ENCODE measurements at places on chromosomes 4 and X.

- peak; percentile 8 for DNase-seq
Observed at GRCh38 chr4:42555828-42556227, 101.1 kb downstream of the ATP8A1 start.

DNA sequence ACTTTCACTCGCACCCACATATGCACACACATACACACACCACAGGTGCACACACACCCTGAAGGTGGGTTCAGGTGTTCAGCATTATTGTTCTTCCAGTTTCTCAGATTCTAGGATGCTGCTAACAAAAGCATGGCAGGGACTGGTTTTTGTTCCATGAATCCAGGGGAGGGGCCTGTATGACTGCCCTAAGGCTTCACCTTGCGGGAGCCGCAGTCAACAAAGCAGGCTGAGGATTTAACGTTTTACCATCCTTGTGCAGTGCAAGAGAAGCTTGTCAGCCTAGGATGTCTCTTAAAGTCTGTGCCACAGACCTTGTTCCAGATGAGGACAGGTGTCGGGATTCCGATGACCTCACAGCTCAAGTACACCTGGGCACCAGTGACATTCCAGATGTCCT is 61.8 kb downstream of the POLR2B start:
- DNase-seq = no peak

DNA sequence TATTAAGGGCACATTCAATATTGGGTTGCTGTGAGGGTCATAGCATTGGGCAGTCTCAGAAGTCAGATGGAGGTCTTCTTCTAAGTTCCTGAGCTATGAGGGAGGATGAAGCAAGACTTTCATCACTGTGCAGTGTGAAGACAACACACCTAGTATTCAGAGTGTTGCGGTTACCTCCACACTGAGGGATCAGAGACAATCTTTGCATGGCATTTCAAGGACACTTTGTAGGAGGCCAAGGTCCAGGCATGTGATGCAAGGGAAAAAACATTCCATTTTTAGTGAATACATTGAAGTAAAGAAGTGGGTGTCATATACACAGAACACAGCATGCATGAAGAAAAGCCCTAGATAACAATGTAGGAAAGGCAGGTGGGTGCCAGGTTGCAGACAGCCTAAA is 481.2 kb upstream of the DIPK2B start:
- DNase-seq = no peak

- no peak for DNase-seq
Observed at GRCh38 chr4:110850461-110851442, 227.9 kb upstream of the PITX2 start.

Measured in A172 (cell line).